ENCODE measurements at places on chromosomes 1 and 21. TPM values are rescaled to one million over a fixed set of nuclear protein-coding genes. Genes with fewer than 3 reads are reported as not detected.

The MTARC2 gene
- 8.5 TPM for polyA plus RNA-seq

The MLLT11 gene
- polyA plus RNA-seq = 10.2 TPM

The EDEM3 gene
- polyA plus RNA-seq = 1.3 TPM

The CCDC18 gene
- 3.0 TPM for polyA plus RNA-seq

Data from H1 (cell line).